Stimulated activated CD8-positive, alpha-beta memory T cell treated with anti-CD3 and anti-CD28 coated beads, Interleukin-7, amount 100 ng/mL, for 48 hours (primary cell): ENCODE measurements at places on chromosomes 2 and 18.

GRCh38 chr2:236872981-236873380, 212.7 kb upstream of the COPS8 start:
- no peak for DNase-seq

GRCh38 chr2:30481323-30481800, 34.3 kb downstream of the LCLAT1 start:
- no peak for DNase-seq

GRCh38 chr18:43635397-43635796, 358.1 kb upstream of the SYT4 start:
- DNase-seq: no peak

DNA sequence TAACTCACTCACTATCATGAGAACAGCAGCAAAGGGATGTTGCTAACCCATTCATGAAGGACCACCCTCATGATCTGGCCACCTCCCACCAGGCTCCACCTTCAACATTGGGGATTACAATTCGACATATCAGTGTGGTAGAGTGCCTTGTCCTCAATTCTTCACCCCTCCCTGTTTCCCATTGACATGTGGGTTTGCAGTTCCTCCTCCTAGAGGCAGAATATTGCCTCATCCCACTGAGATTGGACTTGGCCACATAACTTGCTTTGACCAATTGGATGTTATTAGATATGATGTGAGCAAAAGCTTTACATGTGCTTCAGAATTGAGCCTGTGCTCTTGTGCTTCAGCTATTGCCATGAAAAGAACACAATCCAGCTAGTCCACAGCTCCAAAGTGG, 217.0 kb upstream of the CXCR4 start:
- DNase-seq: no peak

DNA sequence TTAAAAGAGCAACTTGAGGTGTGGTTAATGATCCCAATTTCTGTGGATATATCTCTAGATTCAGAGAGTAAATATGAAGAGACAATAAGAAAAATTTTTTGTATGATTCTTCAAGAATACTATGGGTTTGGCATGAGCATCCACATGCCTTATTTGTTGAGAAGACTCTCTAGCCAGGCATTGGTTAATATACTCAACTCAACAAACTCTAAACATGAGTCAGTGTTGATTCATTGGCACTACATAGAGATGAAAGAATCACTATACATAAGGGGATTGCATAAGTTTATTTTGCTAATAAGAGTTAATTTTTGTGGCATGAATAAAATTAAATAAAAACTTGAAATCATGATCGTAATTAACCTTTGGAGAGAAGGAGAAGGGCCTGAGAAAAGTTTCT, 930.2 kb upstream of the LRRTM1 start:
- DNase-seq: no peak

GRCh38 chr18:52610451-52611115, 270.6 kb downstream of the DCC start:
- DNase-seq: no peak

DNA sequence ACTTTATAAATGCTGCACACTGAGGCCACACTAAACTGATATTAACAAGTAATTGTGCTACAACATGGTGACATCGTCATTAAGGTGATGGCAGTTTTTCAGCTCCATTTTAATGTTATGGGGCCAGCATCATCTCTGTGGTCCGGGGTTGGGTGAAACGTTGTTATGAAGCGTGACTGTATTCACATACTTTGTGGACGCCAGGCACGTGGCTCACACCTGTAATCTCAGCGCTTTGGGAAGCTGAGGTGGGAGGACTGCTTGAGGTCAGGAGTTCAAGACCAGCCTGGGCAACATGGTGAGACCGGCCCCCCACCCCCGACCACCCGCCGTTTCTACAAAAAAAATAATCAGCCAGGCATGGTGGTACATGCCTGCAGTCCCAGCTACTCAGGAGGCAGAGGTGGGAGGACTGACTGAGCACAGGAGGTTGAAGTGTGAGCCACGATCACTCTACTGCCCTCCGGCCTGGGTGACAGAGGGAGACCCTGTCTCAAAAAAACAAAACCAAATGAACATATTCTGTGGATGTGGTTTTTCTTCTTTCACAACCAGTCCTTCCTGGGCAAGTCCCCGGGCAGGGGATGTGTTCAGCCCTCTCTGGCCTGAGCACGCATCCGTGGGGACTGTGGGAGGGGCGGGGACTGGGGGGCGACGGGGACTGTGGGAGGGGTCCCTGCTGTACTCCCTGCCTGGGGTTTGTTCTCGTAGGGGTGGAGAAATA, 12.9 kb upstream of the GAL3ST2 start:
- DNase-seq: no peak

DNA sequence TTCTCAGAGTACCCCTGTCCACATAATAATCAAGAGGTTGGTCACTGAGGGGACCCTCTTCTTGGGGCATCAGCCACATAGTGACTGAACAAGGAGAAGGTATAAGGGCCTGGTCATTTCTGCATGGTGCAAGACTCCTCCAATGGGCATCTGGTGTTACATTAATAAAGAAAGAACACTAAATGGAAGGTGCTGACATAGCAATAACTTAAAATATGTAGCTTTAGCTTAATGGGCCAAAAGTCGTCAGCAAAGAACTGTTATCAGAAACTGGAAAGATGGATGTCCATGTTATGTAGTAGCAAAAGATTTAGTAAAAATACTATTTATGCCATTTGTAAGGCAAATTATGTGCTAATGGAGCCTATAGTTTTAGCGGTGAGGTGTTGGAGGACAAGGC, 916.5 kb upstream of the SOX11 start:
- no peak for DNase-seq

- no peak for DNase-seq
Observed at GRCh38 chr2:84830095-84830494, 50.8 kb downstream of the TRABD2A start.

- no peak for DNase-seq
Observed at GRCh38 chr2:130183512-130184373, 1.7 kb downstream of the MZT2B start.

- DNase-seq: no peak
Observed at GRCh38 chr18:35167332-35167731, 73.5 kb upstream of the ZNF397 start.

DNA sequence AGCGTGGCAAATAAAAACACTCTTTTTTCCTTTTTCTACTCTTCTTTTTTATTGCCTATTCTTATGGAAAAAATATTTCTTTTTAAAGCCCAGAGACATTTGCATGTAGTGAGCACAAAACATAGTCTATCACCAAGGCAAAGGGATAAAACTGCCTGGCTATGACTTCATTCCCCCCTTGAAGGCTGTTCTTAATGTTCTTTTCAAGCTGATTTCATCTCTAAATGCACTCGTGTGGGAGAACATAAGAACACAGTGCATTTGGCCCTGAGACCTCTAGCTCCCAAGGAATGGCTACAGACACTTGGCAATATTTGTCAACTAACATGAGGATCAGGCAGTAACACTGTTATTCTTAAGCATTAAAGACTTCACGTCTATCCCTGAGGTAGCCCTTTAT, 17.4 kb upstream of the DNAJC10 start:
- DNase-seq: no peak

GRCh38 chr2:219954331-219954730, 326.9 kb downstream of the SLC4A3 start:
- no peak for DNase-seq

DNA sequence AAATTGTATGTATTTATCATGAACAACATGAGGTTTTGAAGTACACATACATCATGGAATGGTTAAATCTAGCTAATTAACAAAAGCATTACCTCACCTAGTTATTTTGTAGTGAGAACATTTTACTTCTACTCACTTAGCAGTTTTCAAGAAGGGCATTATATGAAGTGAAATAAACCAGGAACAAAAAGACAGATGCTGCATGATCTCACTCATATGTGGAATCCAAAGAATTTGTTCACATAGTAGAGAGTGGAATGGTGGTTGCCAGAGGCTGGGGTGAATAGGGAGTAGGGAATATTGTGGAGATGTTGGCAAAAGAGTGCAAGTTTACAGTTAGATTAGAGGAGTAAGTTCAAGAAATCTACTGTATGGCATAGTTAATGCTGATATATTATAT, 292.0 kb downstream of the ASXL3 start:
- no peak for DNase-seq

- no peak for DNase-seq
Observed at GRCh38 chr2:228658998-228659397, 477.5 kb upstream of the SPHKAP start.

- DNase-seq: no peak
Observed at GRCh38 chr2:36379710-36380448, 24.3 kb downstream of the CRIM1 start.

- no peak for DNase-seq
Observed at GRCh38 chr18:2964361-2965010, 48.5 kb downstream of the LPIN2 start.

GRCh38 chr2:219680958-219681693, 53.7 kb downstream of the SLC4A3 start:
- DNase-seq: no peak

DNA sequence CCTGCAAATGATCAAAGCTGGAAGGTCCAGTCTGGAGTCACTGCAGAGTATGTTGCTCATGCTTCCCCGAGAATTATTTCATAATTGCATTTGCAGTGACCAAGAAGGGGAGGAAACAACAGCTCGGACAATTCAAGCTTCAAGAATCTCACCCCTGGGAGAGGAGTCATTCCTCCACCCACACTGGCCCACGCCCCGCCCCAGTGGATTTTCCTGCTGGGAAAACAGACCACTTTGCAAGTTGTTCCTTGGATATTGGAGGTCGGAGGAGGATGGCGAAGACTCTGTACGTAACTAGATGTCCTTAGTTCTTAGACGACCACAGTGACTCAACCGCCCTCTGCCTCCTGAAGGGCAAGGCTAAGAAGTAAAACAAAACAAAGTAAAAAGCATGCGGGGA, 159.4 kb downstream of the TPO start:
- no peak for DNase-seq

DNA sequence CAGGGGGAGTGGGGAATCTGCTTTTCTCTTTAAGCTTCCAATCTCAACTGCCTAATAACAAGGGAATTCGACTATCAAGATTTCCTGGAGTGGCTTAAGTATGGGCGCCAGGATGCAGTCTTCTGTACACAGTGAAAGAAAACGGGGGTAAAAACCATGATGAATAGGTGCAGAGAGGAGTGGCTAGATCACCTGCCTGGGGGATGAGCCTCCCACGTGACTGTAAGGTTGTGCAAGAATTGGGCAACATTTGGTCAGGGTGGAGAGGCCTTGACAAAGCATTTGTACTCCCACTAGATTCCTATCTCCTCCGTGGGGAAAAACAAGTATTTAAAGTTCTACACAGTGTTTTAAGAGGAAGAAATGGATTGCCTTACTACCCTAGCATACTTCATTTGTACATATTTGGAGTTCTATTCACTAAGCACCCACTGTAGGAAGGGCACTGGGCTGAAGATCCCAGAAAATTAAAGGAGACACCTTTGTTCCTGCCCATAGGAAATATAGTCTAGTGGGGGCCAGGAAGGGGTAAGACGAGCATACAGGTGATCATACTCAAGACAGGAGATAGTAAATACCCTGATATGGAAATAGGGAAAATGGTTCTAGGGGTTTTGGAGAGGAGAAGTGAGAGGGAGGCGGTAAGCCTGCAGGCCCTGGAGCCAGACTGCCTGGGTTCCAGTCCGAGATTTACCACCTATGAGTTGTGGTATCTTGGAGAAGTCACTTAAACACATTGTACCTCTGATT, 29.2 kb downstream of the EPAS1 start:
- DNase-seq: no peak

DNA sequence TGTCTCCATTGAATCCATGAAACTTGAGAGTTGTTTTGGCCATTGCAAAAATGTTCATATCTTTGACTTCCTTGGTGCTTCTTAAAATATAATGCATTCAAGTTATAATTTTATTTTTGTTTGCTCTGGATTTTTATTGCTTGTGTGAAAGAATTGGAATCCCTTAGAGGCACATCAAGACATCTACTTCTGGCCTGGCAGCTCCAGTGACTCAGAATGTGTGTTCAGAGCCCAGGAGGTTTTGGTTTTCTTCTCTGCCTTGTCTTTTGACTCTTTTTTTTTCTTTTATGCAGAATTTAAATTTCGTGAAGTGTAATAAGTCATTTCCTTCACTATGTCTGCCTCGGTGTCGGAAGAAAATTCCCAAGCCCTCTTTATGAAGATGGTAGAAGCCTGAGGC, 180.2 kb downstream of the LTBP1 start:
- DNase-seq: no peak

DNA sequence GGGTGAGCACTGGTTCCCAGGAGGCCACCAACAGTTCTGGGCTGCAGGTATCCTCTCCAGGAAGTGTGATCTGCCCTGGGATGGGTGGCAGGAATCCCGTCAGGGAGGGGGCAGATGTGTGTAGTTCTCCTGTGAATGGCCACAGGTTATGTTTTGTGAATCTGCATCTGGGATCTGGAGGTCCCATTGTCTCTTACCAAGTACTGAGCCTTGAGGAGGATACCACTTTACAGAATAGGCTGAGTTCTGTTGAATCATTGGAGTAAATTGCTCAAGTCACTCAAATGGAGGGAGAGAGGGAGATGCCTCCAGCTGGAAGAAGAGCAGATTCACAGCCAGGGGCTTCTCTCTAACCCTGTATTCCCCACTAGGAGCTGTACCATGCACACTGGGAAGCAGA, 168.2 kb downstream of the ANKRD30B start:
- DNase-seq: no peak

GRCh38 chr18:29749704-29750103, 1292.8 kb downstream of the DSC3 start:
- DNase-seq: no peak

GRCh38 chr18:10558243-10558966, 32.6 kb downstream of the NAPG start:
- no peak for DNase-seq

- DNase-seq: no peak
Observed at GRCh38 chr18:43705850-43706249, 428.6 kb upstream of the SYT4 start.

- DNase-seq: no peak
Observed at GRCh38 chr2:24768013-24768412, 25.2 kb downstream of the PTRHD1 start.

DNA sequence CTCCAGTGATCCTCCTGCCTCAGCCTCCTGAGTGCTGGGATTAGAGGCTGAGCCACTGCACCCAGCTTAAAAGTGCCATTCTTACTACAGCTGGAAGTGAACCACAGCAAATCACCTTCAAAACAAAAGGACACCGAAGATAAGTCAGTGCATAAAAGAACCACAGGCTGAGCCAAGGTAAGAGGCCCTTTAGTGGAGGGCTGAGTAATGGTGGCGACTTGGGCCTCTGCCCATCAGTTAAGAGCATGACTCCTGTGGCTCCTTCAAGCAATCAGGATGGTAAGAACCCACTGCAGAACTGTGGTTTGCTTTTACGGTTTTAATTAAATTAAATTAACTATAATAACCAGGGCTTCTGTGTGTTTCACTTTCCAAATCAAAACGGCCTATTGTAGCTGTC, 75.1 kb downstream of the CTAGE1 start:
- DNase-seq: no peak
